ENCODE measurements at places on chromosomes 12 and 14.

- no peak for DNase-seq
Measured at GRCh38 chr12:106066726-106067325, 71.9 kb downstream of the NUAK1 start.

- no peak for DNase-seq
Measured at GRCh38 chr12:50562520-50563433, 58.0 kb downstream of the DIP2B start.

DNA sequence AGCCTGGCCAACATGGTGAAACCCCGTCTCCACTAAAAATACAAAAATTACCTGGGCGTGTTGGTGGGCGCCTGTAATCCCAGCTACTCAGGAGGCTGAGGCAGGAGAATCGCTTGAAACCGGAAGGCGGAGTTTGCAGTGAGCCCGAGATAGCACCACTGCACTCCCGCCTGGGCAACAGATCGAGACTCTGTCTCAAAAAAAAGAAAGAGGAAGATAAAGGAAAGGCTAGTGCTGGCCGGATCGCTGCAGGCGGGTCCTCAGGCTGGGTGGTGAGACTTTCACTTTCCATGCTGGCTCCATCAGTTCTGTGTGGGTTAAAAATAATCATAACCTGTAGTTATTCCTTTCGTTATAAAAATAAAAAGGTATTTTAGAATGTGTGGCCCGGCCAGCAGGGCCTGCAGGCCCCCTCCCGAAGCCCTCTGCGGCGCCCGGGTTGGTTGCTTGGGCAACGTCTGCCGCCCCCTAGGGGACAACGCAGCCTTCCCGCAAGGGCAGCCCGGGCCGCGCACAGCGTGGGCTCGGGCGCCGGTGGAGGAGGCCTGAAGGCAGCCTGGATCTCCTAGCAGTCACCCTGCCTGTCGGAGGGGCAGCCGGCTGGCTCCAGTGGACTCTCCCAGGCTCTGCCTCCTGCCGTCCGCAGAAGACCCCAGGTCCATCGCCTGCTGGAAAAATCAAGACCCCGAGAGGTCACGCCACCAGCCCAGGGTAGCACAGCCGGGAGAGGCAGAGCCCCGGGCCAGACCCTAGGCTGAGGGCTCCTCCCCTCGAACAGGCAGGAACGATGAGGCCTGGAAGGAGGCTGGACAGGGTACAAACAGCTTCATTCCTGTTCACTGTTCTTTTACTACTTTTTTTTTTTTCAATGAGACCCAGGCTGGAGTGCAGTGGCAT is 5.0 kb upstream of the SLC25A47 start:
- peak; percentile 81 for DNase-seq

DNA sequence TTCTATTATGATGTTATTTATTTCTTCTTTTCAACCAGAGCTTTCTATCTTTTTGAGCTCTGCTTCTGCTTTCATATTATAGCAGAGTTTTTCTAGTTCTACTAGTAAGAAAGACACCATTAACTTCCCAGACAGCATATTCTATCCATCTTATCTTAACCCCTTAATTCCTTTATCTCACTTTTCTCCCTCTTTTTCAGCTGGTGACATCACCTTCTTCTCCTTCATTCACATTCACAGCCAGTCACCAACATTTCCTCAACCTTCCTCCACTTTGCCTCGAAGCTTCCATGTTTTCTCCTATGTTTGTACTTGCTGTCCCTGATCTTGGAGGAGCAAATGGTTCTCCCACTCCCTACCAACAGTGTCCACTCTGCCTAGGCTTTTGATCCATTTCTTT is 3.5 kb upstream of the CSRP2 start:
- no peak for DNase-seq

- DNase-seq: no peak
Measured at GRCh38 chr14:69676723-69677122, 65.3 kb downstream of the SUSD6 start.

- DNase-seq: no peak
Measured at GRCh38 chr14:88848571-88848970, 24.1 kb downstream of the TTC8 start.

- no peak for DNase-seq
Measured at GRCh38 chr12:124573839-124574786, 6.7 kb upstream of the NCOR2 start.

DNA sequence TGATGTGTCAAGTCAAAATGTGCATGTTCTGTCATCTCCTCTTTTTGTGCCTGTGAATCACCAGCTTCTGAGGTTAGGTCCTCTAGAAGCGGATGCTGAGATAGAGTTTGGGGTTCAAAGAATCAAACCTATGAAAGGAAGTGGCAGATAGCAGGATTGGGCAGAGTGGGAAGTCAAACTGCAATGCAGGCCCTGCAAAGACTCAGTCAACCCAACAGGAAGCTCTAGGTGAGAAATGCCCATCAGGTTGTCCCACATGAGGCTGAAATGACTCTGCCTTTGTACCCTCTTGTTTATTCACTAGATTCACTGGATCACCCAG is 4.5 kb upstream of the MIA2 start:
- no peak for DNase-seq

- DNase-seq: no peak
Measured at GRCh38 chr12:56987011-56987410, 19.3 kb downstream of the ZBTB39 start.

DNA sequence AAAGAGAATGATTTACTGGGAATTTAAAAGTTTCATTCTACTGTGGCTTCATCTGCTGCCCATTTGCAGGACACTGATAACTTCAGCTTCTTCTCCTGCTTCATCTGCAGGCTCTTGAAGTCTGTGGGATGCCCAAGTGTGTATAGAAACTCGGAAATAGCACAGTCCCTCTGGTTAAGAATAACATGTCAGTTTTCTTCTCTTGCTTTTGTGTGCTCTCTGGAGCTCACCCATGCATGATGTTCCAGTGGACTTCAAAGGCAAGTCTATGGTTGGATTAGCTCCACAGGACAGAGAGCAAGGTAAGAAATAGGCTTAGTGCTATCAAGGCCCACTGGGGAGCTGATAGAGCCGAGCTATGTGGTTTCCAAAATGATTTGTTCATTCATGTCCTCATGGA is 13.7 kb downstream of the RMST start:
- no peak for DNase-seq

- no peak for DNase-seq
Measured at GRCh38 chr14:85688006-85688405, 158.1 kb downstream of the FLRT2 start.

DNA sequence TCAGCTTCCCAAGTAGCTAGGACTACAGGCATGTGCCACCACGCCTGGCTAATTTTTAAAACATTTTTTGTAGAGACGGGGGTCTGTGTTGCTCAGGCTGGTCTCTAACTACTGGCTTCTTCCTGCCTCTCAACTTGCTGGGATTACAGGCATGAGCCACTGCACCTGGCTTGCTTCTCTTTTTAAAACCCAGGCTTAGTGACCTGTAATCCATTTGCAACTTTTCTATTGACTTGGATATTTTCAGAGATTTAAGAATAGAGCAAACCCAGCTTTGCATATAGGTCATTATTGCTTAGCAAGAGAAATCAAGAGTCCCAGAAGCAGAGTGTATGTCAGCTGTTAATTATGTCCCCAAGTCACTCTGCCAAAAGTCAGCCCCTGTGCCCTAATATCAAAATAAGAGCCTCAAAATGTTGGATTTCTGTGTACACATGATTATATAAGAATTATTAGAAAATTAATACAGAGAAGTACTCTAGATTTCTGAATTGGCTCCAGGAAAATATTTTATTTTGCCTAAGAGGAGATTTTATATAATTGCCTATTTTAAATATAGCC is 24.9 kb downstream of the TCP11L2 start:
- DNase-seq: no peak

DNA sequence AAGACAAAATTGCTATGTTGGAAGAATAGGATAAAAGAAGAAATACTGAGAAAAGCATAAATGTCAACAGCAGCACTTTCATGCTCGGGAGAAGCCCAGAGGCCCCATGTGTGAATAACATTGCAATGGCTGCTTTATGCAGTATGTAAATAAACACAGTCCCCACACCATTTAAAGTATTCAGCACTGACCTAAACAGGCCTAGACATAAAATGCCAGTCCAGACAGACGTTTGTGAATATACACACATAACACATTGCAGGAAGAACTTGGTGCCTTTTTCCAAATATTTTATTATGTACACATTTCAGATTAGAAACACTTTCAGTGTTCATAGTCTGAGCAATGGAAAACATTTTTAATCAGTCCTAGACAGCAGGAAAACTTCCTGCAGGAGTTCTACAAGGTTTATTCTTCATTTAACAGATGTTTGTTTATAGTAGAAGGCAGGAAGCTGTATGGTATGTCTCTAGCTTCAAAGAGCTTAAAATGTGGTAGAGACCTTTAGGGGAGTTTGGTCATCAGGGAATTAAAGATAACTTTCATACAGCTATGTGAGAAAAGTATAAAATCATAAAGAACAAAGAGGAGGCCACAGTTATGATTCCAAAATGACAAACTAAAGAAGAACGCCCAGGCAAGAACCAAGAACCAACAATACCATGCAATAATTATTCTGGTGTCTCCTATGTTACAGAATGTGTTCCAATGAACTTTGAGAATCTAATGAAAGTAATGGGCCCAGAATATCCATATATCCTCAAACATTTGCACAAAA is 30.6 kb upstream of the SLC38A2 start:
- DNase-seq: peak; percentile 27

DNA sequence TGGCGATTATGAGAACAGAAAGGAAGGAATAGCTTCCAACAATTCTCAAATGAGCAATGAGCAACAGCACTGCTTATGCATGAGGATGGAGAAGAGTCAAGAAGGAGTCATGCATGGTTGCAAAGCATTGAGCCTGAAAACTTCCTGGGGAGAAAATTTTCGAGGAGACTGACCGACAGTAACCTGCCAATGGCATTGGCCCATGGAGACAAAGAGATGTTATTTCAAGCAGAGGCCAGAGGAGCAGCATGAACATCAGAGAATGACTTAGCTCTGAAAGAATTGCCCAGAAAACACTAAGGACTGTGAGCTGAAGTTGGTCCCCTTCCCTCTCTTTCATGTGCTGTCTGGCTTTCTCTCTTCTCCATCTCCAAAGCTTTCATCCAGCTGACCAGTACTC is 343.4 kb downstream of the ADAMTS20 start:
- DNase-seq: no peak

DNA sequence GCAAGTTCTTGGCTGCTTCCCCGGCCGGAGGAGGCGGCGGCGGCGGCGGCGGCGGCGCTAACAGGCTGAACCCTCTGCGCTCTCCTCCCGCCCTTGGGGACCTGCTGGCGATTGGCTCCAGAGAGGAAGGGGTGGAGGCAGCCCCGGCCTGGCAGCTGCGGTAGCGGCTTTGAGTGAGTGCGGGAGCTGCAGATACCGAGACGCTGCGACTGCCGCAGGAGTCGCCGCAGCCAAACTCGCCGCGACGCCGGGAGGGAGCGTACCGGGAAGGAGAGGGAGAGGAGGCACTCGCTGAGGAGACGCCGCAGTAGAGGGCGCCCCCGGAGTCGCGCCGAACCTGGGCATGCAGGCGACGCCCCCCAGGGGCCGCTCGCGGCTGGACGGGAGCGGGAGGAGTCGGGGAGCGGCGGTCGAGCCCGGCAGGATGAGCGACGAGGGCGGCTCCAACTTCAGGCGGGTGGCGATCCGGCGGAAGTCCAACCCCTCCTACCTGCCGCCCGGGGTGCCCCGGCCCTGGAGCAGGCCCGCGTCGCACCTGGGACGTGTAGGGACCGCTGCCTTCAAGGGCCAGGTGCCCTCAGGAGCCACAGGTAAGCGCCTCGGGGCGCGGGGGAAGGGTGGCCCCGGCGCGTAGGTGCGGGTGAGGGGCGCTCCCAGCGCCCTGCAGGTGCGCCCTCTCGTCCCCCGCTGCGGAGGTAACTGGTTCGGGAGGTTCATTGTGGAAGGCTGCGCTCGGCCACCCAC is at the start of gene FGD4:
Gene FGD4, plus strand, starts transcription at position 189 of the 744 bp plus-strand sequence.
- peak; percentile 92 for DNase-seq

GRCh38 chr12:88624911-88625310 is 44.6 kb upstream of the KITLG start:
- no peak for DNase-seq

DNA sequence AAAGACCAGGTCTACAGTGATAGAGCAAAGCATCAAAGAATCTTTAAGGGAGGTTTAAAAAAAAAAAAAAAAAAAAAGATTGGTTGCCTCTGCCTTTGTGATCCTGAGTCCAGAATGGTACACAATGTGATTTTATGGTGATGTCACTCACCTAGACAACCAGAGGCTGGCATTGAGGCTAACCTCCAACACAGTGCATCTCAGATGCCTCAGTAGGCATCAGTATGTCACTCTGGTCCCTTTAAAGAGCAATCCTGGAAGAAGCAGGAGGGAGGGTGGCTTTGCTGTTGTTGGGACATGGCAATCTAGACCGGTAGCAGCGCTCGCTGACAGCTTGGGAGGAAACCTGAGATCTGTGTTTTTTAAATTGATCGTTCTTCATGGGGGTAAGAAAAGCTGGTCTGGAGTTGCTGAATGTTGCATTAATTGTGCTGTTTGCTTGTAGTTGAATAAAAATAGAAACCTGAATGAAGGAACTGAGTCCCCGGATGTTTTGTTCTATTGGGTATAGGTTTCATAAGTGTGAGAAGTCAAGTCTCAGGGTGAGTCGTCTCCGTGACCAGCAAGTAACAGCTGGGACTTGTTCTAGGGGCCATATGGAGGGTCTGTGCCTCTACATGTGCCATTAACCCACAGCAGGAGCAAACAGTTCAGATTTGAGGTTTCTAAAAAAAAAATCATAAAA is 9.3 kb downstream of the PEBP1 start:
- DNase-seq: no peak

GRCh38 chr14:69107407-69108003 is 45.4 kb downstream of the DCAF5 start:
- peak; percentile 86 for DNase-seq

DNA sequence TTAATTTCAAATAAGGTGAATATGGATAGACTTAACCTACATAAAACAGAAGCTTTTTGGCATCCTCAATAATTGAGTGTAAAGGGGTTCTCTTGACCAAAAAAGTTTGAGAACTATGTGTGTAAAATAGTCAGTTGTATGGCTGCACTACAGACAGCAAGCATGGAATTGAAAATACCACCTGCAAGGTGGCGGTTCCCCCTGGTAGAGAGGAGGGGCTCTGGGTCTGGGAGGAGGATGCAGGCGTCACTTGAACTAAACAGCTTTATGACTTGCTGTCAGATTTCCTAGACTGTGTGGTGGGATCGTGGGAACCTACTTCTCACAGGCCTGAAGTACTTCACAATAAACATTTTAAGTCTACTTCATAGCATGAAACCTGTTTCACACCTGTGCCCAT is 6.3 kb downstream of the EVL start:
- no peak for DNase-seq

DNA sequence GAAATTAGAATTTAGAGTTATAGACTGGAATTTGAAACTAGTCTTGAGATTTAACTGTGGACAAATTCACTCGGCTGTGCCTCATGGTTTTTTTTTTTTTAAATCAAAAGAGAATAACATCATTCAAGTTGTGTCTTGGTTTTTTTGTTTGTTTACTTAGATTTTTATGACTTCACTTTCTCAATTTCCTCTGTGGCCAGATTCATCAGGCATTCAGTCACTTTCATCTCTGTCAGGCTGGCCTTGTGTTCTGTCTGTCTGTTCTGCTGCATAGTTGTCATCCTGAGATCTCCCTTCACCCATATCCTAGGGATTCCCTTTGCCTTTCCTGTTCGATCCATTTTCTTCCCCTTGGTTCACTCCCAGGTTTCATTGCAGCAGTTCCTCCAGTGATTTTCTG is 10.0 kb downstream of the MARK3 start:
- peak; percentile 20 for DNase-seq

All from dermis blood vessel endothelial cell (primary cell).